HFF-Myc (cell line): ENCODE measurements at places on chromosomes 2 and 18.

- DNase-seq = no peak
Measured at GRCh38 chr2:66854298-66854697, 419.4 kb downstream of the MEIS1 start.

- DNase-seq = no peak
Measured at GRCh38 chr2:171482877-171483276, 39.4 kb upstream of the CYBRD1 start.

- no peak for DNase-seq
Measured at GRCh38 chr2:127416506-127417001, 1.7 kb upstream of the PROC start.

- DNase-seq = no peak
Measured at GRCh38 chr2:239951129-239951734, 73.9 kb downstream of the NDUFA10 start.

GRCh38 chr2:149387411-149387810, 57.0 kb downstream of the LYPD6 start:
- DNase-seq = no peak

DNA sequence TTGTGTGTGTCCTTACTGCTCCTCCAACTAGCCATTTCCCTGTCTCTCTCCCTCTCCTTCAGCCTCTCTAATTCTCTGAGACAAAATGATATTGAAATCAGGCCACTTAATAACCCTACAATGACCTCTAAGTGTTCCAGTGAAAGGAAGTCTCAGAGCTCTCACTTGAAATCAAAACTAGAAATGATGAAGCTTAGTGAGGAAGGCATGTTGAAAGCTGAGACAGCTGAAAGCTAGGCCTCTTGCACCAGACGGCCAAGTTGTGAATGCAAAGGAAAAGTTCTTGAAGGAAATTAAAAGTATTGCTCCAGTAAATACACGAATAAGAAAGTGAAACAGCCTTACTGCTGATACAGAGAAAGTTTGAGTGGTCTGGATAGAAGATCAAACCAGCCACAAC, 72.9 kb downstream of the PRKCE start:
- DNase-seq = no peak

- no peak for DNase-seq
Measured at GRCh38 chr2:134436706-134437105, 182.8 kb downstream of the MGAT5 start.

DNA sequence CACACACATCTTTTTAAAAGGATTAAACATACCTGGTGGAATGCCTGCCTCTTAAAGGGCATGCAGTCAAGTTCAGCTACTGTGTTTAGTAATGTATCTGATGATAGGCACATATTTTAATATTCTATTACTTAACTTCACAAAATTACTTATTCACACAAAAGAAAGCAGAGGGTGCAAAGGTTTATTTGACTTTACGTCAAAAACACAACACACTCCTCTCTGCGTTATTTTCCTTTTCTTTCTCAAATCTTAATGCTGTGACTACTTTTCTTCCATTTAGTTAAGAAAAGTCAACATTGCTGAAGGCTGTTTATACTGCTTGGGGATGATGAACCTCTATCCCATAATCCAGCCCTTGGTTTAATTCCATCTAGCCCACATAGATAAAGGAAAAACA, 127.9 kb upstream of the ST6GAL2 start:
- DNase-seq = no peak

- DNase-seq = no peak
Measured at GRCh38 chr2:239462191-239462515, 61.3 kb upstream of the HDAC4 start.

DNA sequence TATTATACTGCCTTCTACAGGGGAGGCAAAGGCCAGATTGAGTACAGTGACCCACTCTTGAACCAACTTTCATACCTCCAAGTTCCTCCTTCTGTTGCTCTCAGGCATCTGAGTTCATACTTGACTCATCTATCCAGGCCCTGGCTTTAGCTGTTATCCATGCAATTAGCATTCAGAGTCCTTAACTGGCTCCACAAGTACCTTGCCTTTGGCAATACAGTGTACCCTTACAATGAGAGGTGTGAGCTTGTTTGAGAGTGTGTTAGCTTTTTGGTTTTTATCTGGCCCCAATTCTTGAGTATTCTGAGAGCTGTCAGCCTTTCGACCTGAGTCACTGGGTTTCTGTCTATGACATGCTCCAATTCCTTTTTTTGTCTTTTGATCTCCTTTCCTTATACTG, 60.2 kb downstream of the EHD3 start:
- no peak for DNase-seq

GRCh38 chr2:159064446-159065301, 96.2 kb downstream of the TANC1 start:
- no peak for DNase-seq

DNA sequence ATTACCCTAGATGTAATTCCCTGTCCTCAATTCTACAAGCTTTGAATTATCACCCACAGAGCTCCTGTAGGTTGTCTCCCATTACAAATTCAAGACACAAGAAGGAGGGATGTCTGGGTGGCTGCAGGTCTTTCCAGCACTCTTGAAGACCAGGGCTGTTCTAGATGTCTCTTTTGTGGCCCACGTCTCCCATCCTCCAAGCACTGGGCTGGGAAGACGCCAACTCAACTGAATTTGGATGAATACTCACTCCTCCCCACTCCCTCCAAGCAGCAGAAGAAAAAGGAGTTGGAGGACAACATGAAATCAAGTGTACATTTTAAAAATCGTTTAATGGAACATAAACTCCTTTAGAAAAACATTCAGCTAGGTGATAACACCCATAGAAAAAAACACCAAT, 31.2 kb downstream of the SMAD7 start:
- no peak for DNase-seq

- no peak for DNase-seq
Measured at GRCh38 chr18:26468931-26469340, 79.4 kb downstream of the KCTD1 start.

GRCh38 chr2:226579519-226579918, 220.1 kb downstream of the IRS1 start:
- DNase-seq = no peak

DNA sequence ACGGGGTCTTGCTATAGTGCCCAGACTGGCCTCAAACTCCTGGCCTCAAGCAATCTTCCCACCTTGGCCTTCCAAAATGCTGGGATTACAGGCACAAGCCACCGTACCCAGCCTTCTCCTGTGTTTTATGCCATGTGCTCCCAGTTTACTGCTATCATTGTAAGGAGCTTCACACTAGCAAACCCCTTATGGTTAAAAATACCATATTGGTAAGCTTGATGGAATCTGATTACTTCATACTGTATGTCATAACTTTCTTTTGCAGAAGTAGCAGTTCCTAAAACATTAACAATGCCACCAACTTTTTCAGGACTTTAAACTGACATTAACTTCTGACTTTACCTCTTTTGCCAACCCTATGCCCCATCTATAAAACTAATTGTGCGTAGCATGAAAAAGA, 36.2 kb downstream of the HAT1 start:
- no peak for DNase-seq

GRCh38 chr2:188285774-188286173, 5.9 kb upstream of the GULP1 start:
- DNase-seq = no peak

GRCh38 chr2:109098251-109098920, 30.6 kb upstream of the SH3RF3 start:
- no peak for DNase-seq

GRCh38 chr2:111632661-111633060, 251.3 kb downstream of the ANAPC1 start:
- DNase-seq = no peak

DNA sequence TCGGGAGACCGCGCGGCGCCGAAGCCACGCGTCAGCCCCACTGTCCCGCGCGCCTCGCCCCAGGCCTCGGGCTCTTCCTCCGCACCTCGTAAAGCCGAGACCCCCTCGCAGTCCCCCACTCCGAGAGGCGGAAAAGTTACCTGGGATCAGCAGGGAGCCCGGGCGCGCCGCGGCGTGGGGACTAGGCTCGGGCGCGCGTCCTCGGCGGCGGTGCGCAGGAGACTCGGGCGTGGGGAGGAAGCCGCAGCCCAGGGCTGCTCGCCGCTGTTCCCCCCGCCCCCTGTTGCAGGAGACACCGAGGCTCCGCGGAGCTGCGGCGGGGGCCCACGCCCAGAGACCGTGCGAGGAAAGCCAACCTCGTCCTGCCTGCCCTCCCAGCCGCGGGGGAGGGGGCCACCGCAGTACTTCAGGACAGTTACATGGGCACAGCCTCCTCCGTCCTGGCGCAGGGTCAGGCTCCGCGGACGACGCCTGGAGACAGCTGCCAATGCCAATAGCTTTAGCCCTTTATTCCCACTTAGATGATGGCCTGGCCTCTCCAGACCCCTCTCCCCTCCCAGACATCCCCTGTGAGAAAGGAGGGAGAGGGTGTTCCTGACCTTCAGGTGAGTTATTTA, at the start of gene EPB41L3:
EPB41L3 (minus strand) TSS at position 225 of the 617 bp plus-strand sequence. CDS start 54,814 bp downstream, outside the sequence.
- DNase-seq = no peak

DNA sequence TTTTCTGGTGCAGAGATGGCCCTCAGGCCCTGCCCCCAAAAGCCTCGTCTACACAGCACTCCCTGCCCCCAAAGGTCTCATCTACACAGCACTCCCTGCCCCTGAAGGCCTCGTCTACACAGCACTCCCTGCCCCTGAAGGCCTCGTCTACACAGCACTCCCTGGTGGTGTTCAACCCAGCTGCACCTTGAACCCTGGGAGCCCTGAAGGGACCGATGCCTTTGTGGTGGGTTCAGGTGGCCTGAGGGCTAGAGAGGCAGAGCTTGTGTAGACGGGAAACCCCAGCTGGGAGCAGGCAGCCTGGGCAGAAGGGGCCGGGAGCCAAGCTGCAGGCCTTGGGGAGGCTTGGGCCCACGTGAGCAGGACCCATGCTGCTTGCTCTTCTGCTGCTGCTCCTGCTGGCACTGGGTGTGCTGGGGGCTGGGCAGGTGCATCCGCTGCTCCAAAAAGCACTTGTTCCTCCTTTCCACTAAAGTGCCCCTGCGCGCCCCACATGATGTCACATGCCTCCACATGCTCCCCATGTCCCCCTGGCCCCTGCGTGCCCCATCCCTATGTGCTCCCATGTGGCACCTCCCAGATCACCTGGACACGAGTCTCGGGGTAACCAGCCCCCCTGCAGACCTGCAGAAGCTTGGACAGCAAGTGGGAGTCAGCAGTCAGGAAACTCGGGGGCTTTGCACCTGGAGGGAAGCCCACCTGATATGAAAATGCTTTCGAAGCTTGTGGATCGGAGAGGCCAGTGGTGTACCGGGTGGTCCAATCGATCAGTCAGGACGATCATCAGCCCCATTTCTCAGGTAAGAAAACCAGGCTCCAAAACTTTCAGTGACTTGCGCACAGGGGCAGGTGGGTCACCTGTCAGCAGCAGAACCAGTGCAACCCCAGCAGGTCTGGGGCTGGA, 94.9 kb upstream of the CTDP1 start:
- DNase-seq = no peak

DNA sequence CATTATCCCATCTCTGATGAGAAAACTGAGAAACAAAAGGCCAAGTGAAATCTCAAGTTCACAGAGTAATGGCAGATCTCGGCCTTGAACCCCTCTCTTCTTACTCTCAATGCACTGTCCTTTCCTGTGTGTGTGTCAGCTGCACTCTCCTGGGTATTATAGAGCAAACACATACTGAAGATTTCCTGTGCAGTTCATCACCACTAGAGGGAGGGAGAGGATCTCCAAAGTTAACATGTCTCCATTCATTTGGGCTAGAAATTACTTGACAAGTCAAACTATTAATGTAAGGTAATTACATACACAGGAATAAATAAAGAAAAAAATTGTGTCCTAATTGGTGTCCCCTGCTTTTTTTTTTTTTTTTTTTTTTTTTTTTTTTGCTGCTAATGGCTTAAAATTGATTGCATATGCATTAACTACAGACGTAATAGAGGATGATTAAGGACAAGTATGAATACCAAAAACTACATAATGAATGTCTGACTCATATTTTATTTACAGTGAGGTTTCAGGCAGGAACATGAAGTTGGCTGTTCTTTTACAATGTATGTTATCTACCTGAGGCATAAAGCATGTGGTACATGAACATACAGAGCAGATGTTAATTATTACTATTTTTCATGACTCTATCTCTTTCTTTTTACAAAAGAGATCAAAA, 269.2 kb downstream of the NYAP2 start:
- peak; percentile 67 for DNase-seq

DNA sequence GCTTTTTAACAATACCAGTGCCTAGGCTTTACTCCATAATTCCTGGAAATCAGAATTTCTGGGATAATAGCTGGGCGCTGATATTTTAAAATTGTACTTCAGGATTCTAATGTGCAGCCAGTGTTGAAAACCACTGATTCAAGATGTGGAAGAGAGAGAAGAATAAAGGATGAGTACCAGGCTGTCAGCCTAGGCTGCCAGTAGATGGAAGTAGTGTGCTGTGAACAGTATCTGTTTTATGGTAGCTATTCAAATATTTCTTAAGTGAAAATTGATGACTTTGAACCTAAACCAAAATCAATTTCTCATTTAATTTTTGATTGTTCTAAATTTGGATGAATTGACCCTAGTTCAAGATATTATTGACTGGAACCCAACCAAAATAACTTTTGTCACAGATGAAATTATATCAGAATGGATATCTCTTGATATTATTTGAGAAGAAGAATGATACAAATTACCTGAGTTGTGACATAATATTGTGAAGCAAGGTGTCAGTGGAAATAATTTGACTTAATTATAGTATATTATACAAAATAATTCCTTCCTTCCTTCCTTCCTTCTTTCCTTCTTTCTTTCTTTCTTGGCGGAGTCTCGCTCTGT, 88.0 kb downstream of the COMMD1 start:
- DNase-seq = peak; percentile 6

- DNase-seq = no peak
Measured at GRCh38 chr2:128639120-128639477, 320.4 kb upstream of the HS6ST1 start.

DNA sequence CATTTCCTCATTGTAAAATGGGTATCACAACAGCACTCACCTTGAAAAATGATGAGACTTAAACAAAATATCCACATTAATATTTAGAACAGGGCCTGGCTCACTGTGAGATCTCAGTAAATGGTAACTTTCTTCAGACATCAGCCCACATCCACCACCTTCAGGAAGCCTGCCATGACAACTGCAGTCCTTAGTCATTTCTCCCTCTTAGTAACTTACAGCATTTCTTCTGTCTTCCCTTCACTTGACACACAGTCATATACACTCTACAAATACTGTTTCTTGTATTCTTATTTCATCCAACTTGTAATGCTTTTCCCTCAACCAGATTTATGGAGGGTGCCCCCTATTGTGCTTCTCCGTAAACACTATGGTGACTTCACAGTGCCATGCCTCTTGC, 263.0 kb downstream of the ZNF516 start:
- DNase-seq = no peak

GRCh38 chr2:230068651-230069055, at the start of gene SLC16A14:
SLC16A14 (minus strand) TSS chr2:230068924; CDS start chr2:230059352, 9,572 bp downstream.
- DNase-seq = peak; percentile 24

- DNase-seq = no peak
Measured at GRCh38 chr2:54522624-54523281, 66.6 kb downstream of the SPTBN1 start.

DNA sequence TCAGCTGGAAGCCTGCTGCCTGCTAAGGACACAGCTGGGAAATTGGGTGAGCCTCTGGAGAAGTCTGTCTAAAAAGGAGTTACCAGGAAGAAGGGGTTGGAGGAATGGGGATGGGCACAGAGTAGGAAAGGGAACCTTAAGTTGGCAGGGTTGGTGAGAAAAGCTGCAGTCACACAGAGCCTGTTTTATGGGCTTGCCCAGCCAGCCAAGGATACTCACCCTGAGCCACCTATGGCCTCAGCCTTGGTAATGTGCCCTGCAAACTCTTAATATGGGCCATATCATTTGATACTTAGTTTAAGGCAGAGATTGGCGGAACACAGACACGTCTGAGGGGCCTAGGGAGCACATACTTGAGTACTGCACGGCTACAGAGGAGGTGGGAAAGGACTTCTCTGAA, 418.3 kb upstream of the RAB12 start:
- no peak for DNase-seq

GRCh38 chr2:241088376-241088775, 13.7 kb downstream of the MTERF4 start:
- DNase-seq = no peak
